Activated CD4-positive, alpha-beta T cell treated with anti-CD3 and anti-CD28 coated beads for 24 hours (primary cell): ENCODE measurements at places on chromosomes 16 and 17.

- no peak for DNase-seq
Measured at GRCh38 chr16:48287239-48287638, 39.9 kb upstream of the ABCC11 start.

DNA sequence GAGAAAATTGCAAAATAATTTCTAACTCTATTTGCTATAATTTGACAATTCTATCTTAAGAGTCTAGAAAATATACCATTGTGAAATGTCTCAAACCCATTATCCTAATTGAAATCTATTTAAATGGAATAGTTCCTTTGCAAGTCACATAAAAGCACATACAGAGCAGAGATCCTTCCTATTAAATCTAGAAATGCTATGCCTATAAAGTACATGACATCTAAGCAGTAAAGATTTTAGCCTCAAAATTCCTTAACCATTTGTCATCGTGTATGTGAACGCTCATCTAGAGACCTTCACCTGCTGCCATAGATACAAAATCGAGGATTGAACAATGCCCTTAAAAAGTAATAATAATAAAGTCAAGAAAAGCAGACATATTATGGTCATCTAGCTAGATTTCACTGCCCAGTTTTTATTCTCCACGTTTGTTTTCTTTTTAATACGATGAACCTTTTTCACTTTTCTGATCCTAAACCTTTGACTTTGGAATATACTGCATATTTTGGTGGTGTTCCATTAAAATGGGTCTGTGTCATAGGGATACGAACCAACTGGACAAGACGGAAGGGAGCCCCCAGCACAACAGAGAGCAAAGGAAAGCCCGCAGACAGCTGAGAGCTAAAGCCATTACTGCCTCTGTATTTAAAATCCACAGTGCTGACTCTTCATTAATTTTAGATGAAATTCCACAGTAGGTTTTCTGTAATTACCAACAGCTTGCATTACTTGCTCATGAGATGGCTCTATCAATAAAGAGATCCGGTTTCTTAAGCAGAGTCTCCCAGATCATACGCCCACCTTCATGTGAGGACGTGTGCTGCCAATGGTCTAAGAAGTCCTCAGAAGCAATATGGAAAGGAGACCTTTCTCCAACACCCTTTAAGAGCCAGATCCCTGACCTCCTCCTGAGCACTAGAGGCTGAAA lies 17.6 kb downstream of the TEX2 start:
- DNase-seq, result no peak

- DNase-seq, result no peak
Measured at GRCh38 chr17:82302991-82303943, 14.1 kb downstream of the CD7 start.

DNA sequence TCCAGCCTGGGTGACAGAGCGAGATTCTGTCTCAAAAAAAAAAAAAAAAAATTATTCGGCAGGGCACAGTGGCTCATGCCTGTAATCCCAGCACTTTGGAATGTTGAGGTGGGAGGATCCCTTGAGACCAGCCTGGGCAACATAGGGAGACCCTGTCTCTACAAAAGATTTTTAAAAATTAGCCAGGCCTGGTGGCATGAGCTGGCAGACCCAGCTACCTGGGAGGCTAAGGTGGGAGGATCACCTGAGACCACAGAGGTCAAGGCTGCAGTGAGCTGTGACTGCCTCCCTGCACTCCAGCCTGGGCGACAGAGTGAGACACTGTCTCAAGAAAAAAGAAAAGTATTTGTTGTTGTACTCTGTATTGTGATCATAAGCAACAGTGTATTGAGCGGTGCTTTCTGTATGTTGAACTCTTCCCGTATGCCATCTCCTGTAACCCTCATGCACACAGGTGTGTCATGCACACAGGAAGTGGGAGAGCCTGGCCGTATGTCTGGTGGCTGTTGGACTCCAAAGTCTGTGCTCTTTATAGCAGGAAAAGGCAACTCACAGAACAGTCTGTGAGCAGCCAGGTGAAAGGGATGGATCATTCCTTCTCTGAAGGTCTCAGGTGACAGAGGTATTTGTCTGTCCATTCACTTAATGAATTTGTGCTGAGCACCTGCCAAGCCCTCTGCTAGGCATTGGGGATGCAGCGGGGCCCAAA lies 17.1 kb downstream of the CDH1 start:
- DNase-seq, result no peak

GRCh38 chr17:51000835-51001638 lies 119.6 kb downstream of the SPAG9 start:
- peak; percentile 12 for DNase-seq

DNA sequence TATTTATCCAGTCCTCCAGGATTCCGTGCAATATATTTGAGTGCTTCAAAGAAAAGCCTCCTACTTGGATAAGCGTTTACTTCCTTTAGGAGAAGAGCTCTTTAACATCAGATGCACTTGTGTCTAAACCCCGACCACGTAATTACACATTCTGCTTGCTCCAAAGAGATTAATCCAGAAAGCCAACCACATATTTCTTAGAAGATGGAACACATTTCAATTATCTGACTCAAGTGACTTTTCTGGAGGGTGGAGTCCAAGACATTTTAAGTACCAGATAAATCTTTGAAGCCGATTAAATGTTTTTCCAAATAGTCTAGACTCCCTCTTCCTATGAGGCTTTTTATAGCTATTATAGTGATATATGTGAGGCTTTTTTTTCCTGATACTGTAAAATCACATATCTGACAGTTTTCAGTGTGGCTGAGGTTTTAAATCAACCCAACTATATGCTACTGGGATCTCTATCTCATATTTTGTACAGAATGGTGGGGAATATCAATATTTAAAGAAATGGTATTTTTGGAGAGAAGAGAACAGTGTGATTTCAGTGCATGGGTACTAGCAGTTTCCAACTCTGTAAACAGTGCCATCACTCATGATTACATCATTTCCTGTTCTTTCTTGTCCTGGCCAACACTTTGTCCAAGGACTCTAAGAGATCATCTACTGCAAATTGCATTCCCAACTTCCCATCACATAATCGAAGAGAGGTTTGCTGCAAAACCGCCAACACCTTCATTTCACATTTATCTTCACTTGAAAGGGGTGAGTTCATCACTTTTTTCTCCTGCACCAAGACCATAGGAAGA lies 192.4 kb upstream of the HSBP1 start:
- no peak for DNase-seq

DNA sequence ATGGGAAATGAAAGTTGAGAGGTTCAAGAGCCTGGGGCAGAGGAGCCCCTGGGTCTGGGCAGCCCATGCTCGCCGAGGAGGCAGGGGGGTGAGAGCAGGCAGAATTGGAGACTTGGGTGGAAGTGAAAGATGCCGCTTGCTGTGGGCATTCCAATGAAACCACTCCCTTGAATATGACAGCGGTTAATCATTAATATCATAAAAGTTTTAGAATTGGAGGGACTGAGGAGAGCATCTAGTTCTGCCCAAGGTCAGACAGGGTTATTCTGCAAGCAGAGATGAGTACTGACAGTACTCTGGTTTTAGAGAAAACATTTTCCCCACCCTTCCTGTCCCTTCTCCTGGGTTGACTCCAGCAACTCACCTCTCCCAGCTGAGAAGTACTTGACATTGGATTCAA lies 180.2 kb downstream of the MSI2 start:
- DNase-seq, result no peak

DNA sequence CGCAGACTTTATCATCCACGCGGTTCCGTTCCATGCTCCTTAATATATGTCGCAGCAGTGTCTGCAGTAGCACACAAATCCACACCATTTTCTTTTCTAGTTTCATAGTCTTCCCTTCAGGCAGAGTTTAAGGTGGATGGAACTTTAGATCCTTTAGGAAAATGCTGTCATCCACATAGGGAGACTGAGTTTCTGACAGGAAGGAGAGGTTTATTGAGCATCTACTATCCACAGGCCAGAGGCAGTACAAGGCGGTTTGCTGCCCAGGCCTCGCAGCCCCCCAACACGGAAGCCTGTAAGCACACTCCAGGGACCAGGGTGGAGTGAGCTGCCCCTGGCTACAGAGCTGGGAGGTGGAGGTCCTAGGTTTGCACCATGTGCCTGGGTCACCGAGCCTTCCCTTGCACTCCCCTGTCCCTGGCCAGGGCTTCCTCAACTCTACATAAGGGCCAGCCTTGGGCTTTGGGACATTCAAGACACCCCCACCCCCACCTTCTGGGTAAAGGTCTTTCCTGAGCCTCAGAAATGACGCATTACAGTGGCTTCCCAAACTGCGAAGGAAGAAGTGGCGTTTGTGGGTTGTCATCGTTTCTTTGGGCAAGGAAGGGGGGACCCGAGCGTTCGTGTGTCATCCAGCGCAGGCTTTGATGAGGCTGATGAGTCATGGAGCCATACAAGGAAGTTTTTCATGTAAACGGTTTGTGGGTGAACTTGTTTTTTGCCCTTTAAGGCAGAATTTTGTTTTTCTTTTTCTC lies 146.5 kb upstream of the PLCG2 start:
- peak; percentile 52 for DNase-seq

DNA sequence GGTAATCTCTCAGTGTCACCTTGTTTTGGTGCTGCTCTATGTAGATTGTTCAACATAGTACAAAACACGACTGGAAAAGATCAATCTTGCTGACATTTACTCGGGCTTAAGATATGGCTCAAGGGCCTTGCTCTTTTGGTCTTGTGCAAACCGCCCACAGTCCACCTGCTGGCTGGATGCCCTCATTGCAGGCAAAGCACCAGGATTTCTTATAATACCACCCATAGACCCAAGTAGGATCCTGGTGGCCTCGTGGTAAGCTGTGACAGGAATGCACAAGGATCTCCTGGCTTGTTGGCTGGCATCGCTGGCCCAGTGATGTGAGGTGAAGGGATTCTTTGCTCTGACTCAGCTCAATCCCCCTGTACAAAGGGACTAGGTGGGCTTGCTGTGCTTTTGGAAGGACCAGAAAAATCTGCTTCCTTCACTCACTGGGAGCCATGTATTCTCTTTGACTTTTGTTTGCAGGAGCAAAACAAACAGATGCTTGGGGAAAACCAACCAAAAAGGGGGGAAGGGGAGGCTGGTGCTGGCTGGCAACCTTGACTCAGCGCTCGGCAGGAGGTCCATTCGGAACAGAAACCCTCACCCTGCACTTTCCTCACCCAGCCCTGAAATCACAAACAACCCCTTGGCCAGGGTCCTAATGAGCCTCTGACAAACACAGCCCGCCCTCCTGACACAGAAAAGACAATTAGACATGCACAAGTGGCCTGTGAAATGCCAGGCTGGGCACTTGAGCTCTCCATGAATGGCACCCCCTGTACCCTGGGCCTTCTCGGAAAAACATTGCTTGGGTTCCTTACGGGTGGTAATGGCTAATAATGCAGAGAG lies 36.6 kb upstream of the MED9 start:
- peak; percentile 74 for DNase-seq

- DNase-seq, result no peak
Measured at GRCh38 chr16:28213396-28213795, 1.6 kb upstream of the XPO6 start.

- no peak for DNase-seq
Measured at GRCh38 chr17:27349540-27350021, 55.7 kb downstream of the WSB1 start.

GRCh38 chr16:65644821-65645220 lies 523.0 kb upstream of the CDH11 start:
- no peak for DNase-seq

GRCh38 chr16:4115209-4115948 lies 863 bp downstream of the ADCY9 start:
- peak; percentile 12 for DNase-seq

DNA sequence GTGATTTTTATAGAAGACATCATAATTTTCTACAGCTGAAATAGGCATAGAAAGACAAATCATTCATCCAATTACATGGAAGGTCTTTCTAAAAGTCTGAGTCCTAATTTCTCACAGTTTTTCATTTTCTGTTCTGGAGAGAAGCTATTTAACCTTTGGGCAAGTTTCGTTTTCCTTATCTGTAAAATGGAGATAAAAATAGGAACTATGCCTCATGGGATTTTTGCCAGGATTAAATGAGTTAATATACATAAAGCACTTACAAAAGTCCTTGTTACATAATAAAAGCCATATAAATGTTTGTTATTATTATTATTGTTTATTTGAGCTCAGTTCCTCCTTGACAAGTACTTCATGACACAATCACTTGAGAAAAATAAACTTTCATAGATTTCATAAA lies 121.4 kb downstream of the SKAP1 start:
- DNase-seq, result no peak

GRCh38 chr17:31538080-31538762 lies 146.7 kb downstream of the RAB11FIP4 start:
- no peak for DNase-seq

DNA sequence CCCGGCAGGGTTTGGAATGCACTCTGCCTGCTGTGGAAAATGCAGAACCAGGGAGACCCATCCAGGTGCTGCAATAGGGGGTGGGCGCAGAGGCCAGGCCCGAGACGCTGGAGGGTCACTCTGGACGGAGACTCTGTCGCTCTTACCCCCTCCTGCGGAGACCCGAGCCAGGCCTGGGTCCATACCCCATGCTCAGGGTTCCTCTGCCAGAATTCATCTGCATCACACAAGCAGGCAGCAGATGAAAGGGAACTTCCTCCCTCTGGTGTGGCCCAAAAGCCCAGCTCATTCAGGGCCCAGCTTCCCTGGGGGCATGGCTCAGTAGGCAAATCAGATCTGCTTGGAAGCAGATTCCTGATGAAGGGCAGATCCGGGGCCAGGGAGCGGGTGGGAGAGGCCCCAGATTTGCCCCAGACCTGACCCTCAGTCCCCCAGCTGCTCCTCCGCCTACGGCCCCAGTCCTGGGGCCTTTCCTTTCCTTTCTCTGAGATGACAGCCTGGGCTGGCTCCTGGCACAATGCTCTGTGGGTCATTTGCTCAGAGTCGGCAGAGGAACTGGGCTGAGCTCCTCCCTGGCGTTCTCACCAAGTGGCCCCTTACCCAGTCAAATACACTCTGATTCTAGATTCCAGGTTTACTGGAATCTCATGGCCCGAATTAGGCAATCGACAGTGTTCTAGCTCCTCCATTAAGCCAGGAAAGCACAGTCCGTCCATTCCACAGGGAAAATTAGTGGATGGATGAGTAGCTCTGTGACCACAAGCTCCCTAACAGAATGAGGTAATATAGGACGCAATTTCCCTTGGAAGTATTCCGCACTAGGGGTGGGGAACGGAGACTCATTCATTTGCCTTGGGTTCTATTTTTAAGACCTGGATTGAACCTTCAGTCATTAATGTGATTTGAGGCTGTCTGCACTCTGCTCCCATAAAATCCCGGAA lies 19.1 kb upstream of the RASD1 start:
- no peak for DNase-seq
